ENCODE measurements at places on chromosomes 2 and 18. TPM values are rescaled to one million over a fixed set of nuclear protein-coding genes. Genes with fewer than 3 reads are reported as not detected.

DNA sequence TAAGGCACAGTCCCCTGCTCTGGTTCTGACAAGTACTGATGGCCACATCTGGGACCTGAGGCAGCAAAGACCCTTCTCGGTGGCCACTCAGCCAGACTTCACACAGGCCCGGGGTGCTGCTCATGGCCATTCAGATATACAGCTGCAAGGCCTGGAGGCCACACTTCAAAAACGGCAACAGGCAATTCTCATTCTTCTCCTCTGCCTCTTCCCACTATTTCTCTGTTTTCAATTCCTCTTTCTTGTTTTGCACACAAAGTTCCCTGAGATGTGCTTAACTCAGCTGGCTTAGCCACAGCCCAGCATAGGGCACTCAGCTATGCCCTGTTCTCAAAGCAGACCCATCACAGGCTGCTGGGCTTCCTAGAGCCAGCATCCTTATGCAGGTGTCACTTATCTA lies 29.9 kb downstream of the PTPN18 start:
- no peaks in the 10 kb centered on the region for H3K36me3 ChIP-seq
- H3K27ac ChIP-seq, result no peak overlapping the region
- H3K27me3 ChIP-seq, result peaks cover 3% of the 10 kb centered on the region
- no peak for DNase-seq

DNA sequence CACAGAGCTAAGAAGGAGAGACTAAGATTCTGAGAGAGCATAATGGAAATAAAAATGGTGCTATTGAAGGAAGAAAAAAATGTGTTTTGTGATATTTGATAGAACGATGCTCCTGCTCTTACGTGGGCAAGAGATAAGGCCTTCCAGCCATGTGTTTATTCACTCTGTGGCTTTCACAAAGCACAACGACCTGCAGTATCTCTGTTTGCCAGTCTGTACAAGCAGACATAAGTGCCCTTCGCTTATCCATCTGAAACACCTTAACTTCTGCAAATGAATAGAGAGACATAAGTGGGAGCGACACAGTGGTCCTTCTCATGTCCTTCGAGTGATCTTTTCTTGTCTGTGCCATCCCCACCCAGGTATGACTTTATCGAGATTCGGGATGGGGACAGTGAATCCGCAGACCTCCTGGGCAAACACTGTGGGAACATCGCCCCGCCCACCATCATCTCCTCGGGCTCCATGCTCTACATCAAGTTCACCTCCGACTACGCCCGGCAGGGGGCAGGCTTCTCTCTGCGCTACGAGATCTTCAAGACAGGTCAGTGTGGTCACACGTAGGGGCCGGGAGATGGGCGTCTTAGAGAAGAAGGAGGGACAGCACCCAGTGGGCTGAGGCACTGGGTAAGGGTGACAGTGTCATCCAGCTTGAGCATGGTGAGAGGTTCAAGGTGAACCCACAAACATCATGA lies 33.7 kb downstream of the NRP2 start:
- H3K36me3 ChIP-seq, result peaks cover 3% of the 10 kb centered on the region
- peaks cover 11% of the 10 kb centered on the region for H3K4me1 ChIP-seq
- no peaks in the 10 kb centered on the region for H3K27me3 ChIP-seq
- no peak overlapping the region for H3K4me3 ChIP-seq
- DNase-seq, result no peak
- H3K27ac ChIP-seq, result no peak overlapping the region

GRCh38 chr18:23451491-23451890 lies 1.6 kb upstream of the RIOK3 start:
- no peaks in the 10 kb centered on the region for H3K36me3 ChIP-seq
- H3K27me3 ChIP-seq, result no peaks in the 10 kb centered on the region
- DNase-seq, result no peak
- no peaks in the 10 kb centered on the region for H3K4me1 ChIP-seq

NCK2 gene
- total RNA-seq, result 65.7 TPM

SPTBN1 gene
- 174 TPM for total RNA-seq

GRCh38 chr2:9398881-9399780 lies 24.2 kb downstream of the ITGB1BP1 start:
- H3K4me3 ChIP-seq, result no peak overlapping the region
- H3K27ac ChIP-seq, result no peak overlapping the region
- no peaks in the 10 kb centered on the region for H3K4me1 ChIP-seq
- H3K36me3 ChIP-seq, result no peaks in the 10 kb centered on the region
- H3K27me3 ChIP-seq, result no peaks in the 10 kb centered on the region

DTNB gene
- 49.5 TPM for total RNA-seq
